ENCODE measurements at places on chromosomes 3 and 15. TPM values are rescaled to one million over a fixed set of nuclear protein-coding genes. Genes with fewer than 3 reads are reported as not detected.
A peak's percentile ranks its signal among the peaks of the same experiment; 100 is the strongest.

KIF23 gene
- total RNA-seq, result 8.1 TPM

WDR93 gene
- not detected for total RNA-seq

C3orf70 gene
- total RNA-seq, result 5.7 TPM

- DNase-seq, result peak; percentile 58
Observed at GRCh38 chr3:122890077-122890719, 95.3 kb downstream of the SLC49A4 start.

DNA sequence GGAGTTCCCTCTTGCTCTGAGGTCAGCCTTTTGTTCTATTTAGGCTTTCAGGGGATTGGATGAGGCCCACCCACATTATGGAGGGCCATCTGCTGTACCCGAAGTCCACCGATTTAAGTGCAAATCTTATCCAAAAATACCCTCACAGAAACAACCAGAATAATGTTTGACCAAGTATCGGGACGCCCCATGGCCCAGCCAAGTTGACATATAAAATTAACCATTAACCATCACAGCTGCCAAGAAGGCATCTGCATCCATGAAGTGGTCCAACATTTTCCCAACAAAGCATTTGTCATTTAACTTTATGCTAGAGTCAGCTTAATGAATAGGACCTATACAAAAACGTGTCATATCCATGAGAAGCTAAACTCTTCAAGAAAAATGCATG lies 46.2 kb upstream of the TBC1D23 start:
- no peak for DNase-seq

- peak; percentile 47 for DNase-seq
Observed at GRCh38 chr3:54056521-54056920, 65.8 kb upstream of the CACNA2D3 start.

DNA sequence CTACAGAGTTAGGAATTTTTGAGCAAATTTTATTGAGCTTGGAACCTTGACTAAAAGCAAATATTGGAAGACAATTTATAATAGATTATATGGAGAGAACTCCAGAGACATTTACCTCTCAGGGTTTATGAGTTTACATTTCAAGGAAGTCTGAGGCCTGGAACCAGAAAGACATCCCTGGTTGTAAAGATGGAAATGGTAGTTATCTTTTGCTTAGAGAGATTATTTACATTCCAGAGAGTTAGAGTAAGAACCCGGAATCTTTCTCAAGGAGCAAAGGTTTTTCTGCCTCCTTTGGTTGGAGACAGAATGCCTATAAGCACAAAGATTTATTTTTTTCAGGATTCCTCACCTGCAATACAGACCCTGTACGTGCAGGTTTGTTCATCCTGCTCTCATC lies 458.1 kb downstream of the TBL1XR1 start:
- DNase-seq, result peak; percentile 5

Data from astrocyte (in vitro differentiated cells and primary cell).